HuH-7 (cell line): ENCODE measurements at places on chromosomes 13 and 19.

- DNase-seq: no peak
Observed at GRCh38 chr13:67549331-67549730, 319.2 kb upstream of the PCDH9 start.

DNA sequence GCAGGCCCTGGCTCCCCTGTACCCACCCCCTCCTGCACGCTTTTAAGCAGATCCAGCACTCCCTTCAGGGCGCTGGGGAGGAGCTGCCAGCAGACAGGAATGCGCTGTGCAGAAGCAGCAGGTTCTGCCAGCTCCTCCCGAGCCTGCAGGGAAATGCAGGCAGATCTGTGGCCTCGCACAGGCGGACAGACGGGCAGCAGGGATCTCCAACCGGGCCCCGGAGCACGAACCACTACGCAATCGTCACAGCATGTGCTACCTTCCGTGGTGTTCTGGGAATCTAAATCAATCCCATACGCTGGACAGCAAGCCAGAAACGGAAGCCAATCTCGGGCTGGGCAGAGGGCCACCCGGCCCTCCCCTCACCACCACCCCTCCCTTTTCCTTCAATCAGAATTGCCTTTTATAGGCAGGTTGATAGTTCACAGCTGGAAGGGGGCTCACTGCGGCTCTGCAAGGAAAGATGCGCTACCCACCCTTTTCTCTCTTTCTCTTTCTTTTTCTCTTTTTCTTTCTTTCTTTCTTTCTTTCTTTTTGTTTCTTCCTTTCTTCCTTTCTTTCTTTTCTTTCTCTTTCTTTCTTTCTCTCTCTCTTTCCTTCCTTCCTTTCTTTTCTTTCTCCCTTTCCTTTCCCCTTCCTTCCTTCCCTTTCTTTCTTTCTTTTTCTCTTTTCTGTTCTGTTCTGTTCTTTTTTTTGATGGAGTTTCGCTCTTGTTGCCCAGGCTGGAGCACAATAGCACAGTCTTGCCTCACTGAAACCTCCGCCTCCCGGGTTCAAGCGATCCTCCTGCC, 99.9 kb downstream of the GNG7 start:
- no peak for DNase-seq

GRCh38 chr13:99281811-99282263, 23.7 kb upstream of the GPR18 start:
- DNase-seq: no peak

GRCh38 chr13:33355201-33355895, 69.8 kb upstream of the STARD13 start:
- DNase-seq: no peak

DNA sequence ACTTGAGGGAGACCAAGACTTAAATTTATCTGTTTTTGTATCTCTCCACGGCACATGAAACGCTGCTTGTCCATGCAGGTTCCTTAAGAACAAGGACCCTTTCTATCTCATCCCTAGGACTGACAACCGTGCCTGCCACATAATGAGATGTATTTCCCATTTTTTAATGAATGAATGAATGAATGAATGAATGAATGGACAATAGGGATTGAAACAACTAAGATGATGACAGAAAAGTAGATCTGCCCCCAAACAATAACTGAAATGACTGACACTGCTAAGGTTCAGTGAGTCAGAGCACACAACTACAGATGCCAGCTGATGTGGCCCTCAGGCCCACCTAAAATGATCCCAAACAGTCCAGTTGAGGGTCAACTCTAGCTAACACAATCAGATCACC, 69.8 kb downstream of the USP12 start:
- no peak for DNase-seq

DNA sequence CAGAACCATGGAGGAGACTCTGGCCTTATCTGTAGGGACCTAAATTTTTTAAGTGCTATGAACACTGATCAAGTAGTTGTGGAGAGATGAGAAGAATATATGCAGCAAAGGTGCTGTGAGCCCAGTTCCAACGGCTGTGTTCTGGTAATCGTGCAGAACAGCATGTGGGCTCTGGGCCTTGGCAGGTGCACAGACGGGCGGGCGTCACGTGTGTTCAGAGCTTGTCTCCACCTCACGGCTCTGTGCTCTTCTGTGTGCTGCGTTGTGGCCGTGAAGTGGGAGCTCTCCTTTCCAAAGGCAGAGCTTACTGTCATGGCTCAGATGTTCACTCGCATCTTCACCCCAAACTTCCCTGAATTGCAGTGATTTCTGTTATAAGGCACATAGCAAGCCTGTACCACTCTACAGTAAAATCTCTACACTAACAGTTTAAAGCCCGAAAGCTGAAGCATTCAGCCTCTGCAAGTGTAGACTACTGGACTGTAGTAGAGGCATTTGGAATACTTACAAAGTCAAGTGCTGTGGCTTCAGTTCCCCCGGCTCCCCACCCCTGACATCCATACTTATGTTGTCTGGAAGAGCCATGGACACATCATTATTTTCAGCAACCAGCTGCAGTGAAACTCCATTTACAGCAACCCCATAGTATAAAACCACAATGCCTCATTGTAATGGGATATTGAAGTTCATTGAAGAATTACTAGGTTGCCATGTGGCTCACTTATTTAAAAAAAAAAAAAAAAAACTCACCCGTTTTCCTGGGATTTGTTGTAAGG, 27.5 kb upstream of the TEX29 start:
- no peak for DNase-seq

DNA sequence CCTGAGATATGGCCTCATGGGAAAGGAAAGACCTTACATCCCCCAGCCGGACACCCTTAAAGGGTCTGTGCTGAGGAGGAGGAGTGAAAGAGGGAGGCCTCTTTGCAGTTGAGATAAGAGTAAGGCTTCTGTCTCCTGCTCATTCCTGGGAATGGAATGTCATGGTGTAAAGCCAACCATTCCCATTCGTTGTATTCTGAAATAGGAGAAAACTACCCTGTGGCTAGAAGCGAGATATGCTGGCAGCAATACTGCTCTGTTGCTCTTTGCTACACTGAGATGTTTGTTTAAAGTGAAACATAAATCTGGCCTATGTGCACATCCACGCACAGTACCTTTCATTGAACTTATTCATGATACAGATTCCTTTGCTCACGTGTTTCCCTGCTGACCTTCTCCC, 783 bp upstream of the ZNF587B start:
- DNase-seq: no peak
